ENCODE measurements at places on chromosomes 12 and 14.
A peak's percentile ranks its signal among the peaks of the same experiment; 100 is the strongest.

GRCh38 chr12:121800694-121801594 is 2.9 kb upstream of the SETD1B start:
- peak; percentile 76 for DNase-seq

GRCh38 chr12:132243596-132244310 is 85.6 kb downstream of the GALNT9 start:
- no peak for DNase-seq

GRCh38 chr12:123398550-123399254 is 14.8 kb downstream of the KMT5A start:
- DNase-seq, result no peak

DNA sequence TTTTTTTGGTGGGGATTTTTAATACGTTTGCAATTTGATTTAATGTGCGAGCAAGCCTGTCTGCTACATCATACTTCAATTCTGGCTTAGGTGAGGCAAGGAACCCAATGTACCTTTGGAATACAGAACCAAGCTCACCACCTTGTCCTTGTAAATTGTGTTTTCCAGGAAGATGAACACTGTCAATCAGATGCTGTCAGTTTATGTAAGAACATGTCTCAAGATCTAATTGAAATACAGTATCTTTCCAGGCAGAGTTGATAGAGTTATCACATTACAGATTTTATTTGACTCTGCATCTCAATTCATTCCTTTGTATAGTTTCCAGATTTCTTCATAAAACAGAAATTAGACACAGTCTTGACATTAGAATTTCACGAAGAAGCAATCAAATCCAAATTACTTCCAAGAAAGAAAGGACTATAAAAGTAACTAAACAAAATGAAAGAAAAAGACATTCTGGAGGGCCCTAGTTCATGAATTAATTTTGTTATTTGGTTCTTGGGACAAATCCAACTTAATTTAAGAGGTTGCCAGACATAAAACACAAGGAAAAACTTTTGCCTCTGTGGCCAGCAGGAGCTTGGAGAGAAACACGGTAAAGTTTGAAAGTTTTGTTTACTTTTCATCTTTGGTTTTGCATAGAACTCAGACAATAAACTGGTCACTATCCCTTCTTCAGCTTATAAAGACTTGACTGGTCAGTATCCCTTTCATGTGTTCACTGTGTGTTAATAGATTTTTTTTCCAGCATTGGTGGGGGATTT is 16.4 kb upstream of the MED13L start:
- DNase-seq, result no peak

GRCh38 chr12:54935235-54935951 is 49.2 kb downstream of the TESPA1 start:
- peak; percentile 54 for DNase-seq

DNA sequence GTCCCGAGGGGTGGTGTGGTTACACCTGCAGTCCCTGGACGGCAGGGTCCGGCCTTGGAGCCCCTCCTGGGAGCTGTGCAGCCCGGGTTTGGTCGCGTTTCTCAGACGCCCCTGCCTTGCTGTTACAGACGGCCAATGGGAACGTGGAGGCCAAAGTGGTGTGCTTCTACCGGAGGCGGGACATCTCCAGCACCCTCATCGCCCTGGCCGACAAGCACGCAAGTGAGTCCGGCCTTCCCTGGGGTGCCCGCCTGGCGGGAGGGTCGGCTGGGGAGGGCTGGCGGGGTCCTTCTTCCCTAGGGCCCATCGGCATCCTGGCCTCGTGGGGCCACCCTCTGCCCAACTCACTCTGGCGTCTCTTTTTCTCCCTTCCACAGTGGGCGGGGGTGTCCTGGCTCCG is 25.7 kb downstream of the MTA1 start:
- no peak for DNase-seq

Measured in CD4-positive, alpha-beta T cell treated with Interleukin-1 beta for 1 hour (primary cell).